ENCODE measurements at places on chromosomes 6 and 20.
A peak's percentile ranks its signal among the peaks of the same experiment; 100 is the strongest.

- DNase-seq: peak; percentile 49
Measured at GRCh38 chr6:4788953-4789584, 12.9 kb downstream of the CDYL start.

DNA sequence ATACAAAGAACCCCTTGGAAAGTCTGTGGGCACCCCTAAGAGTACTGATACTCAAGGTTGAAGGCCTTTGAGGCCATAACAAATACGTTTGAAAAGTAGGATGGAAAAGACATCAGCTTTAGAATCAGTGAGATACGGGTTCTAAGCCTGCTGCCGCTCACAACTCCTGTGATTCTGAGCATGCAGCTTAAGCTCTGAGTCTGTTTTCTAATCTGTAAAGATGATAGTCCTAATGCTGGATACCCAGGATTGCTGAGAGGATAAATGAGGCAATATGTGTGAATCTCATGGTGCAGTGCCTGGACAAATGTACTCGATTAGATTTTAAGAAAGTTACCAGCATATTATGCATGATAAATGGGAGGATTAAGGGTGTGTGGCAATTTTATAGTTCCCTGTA is 321.0 kb upstream of the HSF2 start:
- no peak for DNase-seq

GRCh38 chr6:96659084-96659845 is 96.3 kb downstream of the FHL5 start:
- no peak for DNase-seq

DNA sequence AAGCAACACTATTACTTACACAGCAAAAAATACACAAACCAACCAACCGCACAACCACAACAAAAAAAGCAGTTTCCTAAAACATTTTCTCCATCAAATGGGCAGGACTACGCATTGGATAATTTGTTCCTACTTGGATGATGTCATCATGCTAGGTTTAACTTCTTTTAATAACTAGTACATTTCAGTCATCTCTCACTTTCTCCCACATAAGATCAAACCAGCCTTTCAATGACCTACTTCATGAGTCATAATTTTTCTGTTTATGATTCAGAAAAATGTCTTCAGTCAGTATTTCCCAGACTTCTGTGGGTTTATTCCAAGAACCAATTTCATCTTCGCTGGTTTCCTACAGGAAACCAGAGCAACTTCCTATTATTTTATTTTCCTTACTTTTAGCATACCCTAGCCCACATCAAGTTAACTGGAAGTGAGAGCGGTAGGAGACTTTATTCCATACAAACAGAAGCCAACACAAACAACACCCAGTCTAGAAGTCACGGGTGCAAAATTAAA is 134.2 kb downstream of the GMDS start:
- no peak for DNase-seq

DNA sequence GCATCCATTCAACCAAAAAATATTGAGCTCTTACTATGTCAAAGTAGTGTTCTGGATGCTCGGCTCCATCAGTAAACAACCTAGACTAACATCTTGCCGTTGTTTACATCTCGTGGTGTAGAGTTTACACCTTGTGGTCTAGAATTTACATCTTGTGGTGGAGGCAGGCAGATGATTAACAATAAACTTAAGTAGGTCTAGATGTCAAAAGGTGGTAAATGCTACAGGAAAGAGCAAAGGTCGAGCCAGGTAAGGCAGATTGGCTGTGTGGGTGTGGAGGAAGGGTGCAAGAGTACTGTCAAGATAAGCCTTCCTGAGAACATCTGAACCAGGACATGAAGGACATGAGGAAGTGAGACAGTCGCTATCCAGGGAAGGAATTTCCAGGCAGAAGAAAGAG is 88.4 kb upstream of the ESR1 start:
- no peak for DNase-seq

GRCh38 chr6:134826889-134827737 is 122.8 kb downstream of the ALDH8A1 start:
- no peak for DNase-seq

DNA sequence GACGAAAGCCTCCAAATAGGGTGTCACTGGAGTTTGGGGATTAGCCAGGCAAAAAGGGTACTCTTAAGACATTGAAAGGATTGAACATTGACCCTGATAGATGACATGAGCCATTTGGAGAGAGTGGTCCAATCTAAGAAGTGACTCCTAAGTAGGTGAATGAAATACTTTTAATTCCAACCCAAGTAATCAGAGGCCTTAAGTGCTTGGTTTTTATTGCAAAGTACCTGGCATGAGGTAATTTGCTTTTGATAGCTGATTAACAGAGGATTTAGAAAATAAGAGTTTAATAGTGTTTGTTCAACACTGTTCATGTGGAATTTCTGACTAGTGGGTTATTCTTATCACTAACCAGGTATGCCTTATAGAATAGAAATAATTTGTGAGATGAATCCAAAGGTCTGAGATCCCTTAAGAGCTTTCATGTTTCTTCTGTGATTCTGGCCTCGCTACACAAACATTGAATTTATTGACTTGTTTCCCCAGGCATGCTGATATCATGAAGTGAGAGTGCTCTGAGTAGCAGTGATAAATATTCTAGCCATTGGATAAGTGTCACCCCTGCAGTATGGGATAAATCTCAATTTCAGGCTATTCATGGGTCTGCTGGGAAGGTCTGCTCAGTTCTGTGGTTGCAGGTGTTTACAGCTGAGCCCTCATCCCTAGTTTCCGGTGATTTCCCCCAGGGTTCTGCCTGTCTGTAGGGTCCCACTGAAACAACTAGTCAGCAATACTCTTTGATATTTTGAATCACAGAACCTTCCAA is 6.5 kb downstream of the NCOA7 start:
- no peak for DNase-seq

DNA sequence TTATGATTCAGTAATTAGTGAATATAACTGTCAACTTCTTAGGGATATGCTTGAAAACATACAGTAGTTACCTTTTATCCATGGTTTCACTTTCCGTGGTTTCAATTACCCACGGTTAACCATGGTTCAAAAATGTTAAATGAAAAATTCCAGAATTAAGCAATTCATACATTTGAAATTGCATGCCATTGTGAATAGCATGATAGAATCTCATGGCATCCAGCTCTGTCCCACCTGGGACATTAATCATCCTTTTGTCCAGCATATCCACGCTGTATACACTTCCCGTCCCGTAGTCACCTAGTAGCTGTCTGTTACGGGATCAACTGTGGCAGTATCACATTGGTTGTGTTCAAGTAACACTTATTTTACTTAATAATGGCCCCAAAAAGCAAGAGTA is 781.7 kb upstream of the CITED2 start:
- no peak for DNase-seq

GRCh38 chr6:135224037-135224647 is 43.0 kb downstream of the MYB start:
- DNase-seq: no peak

DNA sequence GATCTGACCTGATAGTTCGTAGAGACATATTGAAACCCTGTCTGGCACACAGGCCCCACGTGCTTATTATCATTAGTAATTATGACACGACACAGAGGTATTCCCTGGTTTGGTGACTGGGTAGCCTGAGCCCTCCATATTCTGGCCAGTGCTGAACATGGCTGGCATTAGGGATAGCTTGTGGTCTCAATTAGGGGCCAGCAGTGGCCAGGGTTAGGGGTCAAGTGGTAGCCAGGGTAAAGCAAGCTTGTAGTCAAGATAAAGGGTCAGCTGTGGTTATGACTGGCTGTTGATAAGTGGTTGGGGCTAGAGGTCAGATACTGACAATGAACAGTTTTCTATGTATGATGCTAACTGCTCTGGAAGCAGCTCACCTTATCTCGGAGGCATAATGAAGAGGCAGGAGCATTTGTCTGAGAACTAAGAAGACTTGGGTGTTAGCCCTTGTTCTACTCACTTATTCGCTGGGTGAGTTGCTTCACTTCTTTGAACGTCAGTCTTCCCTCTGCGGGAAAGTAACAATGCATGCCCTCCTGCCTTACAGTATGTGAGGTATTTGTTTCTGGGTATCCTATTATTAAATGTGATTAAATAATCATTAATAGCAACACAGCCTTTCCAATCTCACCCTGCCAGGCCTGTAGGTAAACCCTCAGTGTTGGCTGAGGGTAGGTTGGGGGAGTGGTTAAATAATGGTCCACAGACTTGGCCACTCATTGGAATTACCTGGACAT is 66.7 kb downstream of the VEGFA start:
- no peak for DNase-seq

DNA sequence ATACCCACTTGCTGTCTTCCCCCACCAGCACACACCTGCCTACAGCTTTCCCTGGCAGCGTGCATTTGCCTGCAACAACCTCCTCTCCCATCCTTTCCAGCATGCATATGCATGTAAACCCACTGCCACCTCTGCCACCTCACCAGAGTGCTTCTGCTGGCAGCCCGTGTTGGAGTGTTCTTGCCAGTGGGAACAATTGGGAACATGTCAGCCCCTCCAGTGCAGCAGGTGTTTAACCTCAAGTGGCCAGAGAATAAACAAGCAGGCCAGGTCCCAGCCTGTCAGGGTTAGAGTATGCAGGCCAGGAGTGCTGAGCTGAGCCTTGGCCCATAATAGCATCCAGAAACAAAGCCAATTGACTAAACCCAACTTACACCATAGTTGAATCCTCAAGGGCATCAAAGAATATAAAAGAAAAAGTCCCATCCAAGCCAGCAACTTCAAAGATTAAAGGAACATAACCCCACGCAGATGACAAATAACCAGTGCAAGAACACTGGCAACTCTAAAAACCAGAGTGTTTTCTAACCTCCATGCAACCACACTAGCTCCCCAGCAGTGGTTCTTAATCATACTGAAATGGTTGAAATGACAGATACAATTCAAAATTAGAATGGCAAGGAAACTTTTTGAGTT is 1212.1 kb upstream of the CITED2 start:
- peak; percentile 79 for DNase-seq

GRCh38 chr6:76552268-76552667 is 479.8 kb upstream of the IMPG1 start:
- DNase-seq: no peak

DNA sequence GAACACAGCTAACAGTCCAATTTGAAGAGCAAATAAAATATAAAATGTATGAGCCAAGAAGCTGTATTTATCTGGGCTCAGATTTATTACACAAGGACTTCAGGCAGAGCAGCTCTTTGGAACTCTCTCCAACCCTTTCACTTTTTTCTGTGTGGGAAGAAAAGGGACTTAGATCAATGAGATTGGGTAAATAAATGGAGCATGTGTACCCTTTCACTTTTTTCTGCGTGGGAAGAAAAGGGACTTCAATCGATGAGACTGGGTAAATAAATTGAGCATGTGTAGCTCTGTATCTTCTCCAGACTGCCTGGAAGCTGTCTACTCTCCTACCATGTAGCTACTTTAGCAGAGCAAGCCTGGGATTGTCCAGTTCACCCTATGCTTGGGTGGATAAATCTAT is 10.7 kb downstream of the SLC17A3 start:
- no peak for DNase-seq

- DNase-seq: no peak
Measured at GRCh38 chr6:147903931-147904330, 395.4 kb downstream of the SAMD5 start.

DNA sequence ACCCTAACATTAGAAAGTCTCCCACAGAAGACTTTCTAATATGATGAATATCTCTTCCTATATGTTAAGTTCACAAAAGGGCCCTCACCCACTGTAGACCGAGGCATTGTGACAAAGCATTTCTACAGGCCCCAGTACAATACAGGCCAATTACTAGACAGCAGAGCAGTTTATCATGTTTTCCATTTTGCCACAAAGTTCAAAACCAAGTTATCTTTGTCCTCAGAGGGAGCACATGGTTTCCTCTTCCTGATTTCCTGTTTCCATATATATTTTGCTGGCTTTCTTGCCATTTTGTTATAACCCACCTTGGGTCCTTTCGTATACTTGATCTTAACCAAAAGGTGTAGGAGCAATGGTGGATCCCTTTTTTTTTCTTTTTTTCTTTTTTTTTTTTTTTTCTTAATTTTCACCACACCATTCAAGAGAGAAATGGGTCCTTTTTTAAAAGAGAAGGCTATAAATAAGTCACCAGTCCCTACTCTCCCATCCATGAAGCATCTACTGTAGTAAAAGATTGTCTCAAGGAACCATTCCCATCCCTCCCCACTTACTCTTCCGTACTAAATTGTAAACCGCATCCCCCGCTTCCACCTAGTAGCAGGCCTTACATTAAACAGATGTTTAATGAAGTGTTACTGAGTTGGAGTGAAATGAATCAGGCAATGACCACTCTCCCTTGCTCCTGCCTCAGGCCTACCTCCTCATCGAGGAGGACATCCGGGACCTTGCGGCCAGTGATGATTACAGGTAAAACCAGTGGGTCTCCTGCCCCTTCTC is 2.1 kb upstream of the UBE2C start:
- no peak for DNase-seq

DNA sequence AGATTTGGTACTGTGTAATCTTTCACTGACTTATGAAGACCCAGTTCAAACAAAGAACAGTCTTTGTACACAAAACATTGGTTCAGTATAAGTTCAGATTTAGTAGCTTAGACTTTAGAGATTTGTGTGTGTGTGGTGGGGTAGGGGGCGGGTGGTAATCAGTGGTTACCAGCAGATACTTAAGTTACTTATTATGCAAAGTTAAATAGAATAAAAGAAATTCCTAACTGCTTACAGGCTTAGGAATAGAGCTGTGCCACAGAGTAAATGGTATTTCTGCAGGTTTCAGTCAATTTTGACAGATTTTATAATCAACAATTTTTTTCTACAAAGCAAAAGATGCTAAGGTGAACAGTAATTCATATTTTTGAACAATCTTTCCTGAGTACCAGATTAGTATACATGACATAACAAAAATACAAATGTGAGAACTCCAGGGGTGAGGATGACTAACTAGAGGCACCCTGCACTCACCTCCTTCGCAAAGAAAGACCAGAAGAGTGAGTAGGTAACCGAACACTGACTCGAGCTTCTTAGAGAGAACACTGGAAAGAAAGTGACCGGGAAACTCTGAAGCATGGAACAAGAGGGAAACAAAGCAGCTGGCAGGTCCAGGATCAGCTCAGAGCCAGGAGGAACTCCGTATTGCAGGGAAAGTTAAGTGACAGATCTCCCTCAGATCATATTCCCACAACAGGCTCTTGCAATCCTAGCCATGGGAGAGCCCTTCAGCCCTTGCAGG is 560.6 kb downstream of the COL12A1 start:
- no peak for DNase-seq

DNA sequence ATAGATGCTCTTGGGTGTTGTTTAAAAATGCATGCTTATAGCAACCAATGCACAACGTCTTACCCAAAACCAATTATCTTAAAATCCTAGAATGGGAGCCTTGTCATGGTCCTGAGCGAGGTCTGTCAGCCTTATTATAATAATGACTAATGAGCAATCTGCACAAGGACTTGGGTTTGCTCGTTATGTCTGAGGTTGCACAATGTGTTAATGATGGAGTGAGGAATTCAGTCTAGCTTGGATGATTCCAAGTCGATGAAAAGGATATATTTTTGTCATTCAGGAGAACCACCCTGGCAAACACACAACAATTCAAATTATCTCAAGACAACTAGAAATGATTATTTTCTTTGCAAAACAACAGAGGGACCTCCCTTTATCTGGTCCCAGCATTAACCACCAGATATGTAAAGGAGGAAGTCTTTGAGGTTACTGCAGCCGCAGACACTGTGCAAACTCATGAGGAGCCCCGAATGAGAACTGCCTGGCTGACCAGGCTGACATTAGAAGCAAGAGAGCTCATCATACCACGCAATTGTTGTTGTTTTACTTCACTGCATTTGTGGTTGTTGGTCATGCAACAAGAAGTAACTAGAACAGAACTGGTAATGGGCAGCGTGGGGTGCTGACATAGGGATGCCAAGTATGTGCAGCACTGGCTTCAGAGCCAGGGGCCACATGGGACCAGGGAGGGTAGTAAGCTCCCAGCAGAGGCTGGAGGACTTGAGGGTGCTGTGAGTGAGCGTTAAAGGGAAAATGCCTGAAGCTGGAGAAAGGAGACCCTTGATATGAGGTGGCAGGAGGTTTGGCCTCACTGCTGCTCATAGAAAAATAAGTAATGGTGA is 488.3 kb downstream of the CDH26 start:
- DNase-seq: no peak
